ENCODE measurements at places on chromosomes 1 and 21.
A peak's percentile ranks its signal among the peaks of the same experiment; 100 is the strongest.

DNA sequence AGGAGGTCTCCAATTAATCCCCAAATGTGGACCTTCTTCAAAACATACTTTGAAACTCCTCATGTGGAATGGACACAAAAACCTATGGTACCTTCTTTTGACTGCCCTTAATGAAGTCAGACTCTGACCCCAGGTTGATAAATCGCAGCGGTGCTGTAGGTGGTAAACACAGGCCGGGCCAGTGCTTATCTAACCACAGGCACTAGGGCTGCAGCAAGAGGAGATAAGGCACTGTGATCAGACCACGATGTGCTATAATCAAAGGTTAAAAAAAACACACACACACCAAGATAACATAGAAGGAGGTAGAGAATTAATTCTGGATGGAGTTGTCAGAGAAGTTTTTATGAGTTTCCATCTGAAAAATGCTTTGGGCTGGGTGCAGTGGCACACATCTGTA lies 52.3 kb upstream of the SIPA1L2 start:
- DNase-seq, result no peak

- DNase-seq, result no peak
These were observed 2.4 kb downstream of the SEMA6C start for GRCh38 chr1:151143986-151144385.

- no peak for DNase-seq
These were observed 130.4 kb downstream of the LHX4 start for GRCh38 chr1:180360333-180361075.

DNA sequence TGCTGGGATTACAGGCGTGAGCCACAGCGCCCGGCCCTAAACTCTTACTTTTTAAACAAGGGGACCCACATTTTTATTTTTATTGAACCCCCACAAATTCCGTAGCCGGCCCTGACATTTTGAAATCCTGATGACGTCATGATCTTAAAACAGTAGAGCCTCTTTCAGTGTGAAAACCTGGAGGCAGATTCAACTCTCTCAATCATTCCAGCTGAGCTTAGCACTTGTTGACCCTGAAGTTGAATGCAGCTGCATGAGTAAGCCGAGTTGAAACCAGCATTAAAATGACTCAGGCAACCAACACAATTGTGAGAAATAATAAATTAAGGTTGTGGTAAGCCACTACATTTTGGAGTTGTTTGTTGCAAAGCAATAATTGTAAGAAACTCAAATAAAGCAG lies 93.9 kb upstream of the ADGRL4 start:
- DNase-seq, result no peak

DNA sequence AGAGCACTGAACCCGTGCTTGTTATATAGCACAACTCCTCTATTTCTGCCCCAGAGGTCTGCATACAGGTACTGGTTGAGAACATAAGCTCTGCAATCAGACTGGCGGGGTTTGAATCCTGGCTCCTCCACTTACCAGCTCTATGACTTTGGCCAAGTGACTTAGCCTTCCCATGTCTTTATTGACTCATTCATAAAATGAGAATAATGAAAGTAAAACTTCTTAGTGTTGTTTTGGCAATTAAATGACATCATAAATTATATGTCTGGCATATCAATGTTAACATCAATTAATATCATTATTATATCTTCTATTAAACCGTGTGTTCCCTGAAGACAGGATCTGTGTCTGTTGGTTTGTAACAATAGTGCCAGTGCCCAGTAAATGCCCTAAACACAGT lies 4.3 kb downstream of the INKA2 start:
- no peak for DNase-seq

- peak; percentile 28 for DNase-seq
These were observed 34.0 kb upstream of the BCAR3 start for GRCh38 chr1:93715529-93716126.

DNA sequence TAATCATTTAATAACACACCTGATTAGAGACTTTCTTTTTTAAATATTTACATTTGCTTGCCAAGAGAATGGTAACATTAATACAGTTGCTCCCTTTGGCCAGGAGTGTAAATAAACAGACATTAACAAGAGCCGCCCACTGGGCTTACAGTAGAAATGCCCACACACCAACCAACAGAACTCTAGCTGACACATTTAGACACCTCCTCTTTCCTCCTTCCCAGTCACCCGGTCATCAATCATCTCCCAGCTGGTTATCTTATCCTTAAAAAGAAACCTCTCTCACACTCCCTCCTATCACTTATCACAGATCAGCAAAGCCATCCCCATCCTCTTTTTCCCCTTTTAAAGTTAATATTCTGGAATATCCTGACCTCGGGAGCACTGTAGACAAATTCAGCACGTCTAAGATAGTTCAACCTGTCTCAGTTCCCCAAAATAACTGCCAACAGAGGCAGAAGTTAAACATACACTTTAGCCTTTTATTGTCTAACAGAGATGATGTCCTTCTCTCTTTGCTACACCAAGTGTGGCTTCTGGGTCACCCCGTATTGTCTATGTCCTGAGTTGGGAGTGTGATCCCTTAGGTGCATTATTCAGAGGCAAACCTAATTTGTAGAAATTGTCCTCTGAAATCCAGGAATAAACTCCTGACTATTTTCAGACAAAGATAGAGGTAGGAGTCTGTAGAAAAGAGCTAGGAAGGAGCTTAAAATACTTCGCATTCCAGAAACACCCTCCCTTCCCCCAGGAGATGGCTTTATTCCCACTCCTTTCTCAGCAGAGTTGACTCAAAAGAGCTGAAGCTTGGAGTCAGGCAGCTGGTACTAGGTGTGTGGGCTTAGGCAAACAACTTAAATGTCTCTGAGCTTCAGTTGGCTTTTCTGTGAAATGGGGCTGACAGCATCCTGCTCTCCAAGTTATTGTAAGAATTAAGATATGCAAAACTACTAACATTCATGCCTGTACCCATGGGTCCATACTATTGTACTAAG lies 8.8 kb downstream of the MYCL start:
- no peak for DNase-seq

GRCh38 chr1:221093903-221094791 lies 214.9 kb downstream of the HLX start:
- DNase-seq, result no peak

- DNase-seq, result no peak
These were observed 125.2 kb downstream of the SYF2 start for GRCh38 chr1:25106976-25107642.

GRCh38 chr1:11764115-11764514 lies 2.1 kb downstream of the C1orf167 start:
- no peak for DNase-seq

DNA sequence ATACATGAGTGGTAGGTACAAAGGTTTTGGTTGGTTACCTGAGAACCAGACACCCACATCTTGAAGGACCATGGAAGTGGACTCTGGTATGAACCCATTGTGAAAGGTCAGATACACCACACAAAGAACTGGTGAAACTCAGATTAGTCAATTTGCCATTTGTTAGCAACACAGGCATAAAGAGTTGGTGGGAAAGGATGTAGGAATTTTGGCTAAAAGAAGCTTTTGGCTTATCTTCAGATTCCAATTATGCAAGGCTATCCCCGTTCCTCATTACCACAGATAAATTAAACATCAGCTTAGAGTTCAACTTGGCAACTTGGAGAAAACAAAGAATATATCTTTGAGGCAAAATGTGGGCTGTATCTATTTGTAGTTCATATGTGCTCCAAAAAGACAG lies 87.0 kb upstream of the IRF2BP2 start:
- DNase-seq, result no peak

DNA sequence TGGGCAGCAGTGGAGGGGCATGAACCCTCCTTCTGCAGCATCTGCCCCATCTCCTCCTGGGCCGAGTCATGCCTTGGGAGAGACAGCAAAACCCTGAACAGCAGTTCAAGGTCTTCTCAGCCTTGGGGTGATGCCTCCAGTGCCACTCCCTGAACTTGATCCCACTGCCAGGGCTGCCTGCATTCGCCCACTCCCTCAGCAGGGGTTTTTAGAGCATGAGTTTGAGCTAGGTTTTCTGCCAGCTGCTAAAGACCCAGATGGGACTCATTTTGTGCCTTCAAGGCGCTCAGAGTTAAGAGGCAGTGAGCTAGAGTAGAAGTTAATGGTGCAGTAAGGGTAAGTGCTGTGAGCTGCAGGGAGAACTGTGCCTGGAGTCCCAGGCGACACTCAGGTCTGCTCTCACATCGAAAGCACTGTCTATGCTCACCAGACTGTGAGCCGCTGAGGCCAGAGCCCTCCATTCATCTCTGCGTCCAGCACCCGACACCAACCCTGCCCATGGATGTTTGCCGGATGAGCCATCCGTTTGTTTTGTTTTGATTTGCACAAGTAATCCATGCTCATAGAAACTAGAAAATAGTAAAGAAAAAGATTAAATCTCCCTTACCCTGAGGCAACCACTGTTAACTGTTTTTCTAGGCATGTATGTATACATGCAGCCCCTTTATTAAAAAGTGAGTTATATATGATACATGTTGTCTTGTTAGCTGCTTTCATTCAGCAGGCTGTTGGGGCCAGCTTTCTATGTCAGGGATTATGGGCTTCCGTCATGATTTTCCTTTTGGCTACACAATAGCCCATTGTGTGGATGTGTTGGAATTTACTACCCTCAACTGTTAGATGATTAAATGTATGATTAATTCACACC lies 67.8 kb downstream of the VPS26C start:
- no peak for DNase-seq

- DNase-seq, result no peak
These were observed 228.4 kb downstream of the RYR2 start for GRCh38 chr1:237270353-237270752.

GRCh38 chr1:191886977-191887376 lies 271.3 kb upstream of the RGS18 start:
- no peak for DNase-seq

DNA sequence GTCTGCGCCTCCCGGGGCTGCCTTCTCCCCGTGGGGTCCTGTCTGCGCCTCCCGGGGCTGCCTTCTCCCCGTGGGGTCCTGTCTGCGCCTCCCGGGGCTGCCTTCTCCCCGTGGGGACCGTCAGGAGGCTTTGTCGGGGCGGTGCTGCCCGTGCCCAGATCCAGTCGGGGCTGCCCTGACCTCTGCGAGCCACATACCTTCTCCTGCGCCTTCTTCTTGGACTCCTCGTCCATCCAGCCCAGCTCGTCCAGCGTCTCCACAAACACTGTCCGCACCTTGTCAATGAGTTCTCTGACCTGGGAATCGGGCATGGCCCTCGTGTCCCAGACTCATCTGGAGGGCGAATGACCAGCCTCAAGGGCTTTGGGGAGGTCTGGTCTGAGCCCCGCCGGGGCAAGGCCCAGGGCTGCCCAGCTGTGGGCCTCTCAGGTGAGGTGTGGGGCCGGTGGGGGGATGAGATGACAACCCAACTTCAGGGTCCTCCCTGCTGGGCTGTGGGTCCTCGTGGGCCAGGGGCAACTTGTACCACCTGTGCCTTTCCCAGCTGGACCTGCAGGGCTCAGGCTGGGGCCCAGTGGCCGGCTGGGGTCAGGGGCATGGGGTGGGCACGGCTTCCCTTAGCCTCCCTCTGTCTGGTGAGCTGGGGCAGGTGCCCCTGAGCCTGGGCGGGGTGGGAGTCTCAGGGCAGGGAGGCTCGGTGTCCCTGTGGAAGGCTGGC lies 9.4 kb downstream of the PRXL2B start:
- DNase-seq, result no peak

- no peak for DNase-seq
These were observed 75.5 kb upstream of the ANGPTL1 start for GRCh38 chr1:178946416-178946815.

- no peak for DNase-seq
These were observed 79.4 kb downstream of the GPR161 start for GRCh38 chr1:168057355-168057754.

DNA sequence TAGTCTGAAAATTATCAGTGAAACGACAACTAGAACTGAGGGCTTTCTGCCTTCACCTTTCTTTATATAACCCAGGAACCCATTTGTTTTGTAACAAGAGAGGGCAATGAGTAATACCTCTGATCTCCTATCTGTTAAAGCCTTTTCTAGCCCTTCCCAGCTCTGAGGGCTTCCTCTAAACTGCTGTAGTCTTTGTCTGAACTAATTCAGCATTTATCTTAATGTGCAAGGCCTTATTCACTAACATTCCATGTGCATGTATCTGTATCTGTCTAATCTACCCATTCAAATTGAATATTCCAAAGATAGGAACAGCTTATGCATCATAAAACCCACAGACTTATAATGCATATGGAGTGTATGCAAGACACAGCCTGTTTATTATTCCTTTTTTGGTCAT lies 167.1 kb downstream of the LYPLAL1 start:
- DNase-seq, result no peak

DNA sequence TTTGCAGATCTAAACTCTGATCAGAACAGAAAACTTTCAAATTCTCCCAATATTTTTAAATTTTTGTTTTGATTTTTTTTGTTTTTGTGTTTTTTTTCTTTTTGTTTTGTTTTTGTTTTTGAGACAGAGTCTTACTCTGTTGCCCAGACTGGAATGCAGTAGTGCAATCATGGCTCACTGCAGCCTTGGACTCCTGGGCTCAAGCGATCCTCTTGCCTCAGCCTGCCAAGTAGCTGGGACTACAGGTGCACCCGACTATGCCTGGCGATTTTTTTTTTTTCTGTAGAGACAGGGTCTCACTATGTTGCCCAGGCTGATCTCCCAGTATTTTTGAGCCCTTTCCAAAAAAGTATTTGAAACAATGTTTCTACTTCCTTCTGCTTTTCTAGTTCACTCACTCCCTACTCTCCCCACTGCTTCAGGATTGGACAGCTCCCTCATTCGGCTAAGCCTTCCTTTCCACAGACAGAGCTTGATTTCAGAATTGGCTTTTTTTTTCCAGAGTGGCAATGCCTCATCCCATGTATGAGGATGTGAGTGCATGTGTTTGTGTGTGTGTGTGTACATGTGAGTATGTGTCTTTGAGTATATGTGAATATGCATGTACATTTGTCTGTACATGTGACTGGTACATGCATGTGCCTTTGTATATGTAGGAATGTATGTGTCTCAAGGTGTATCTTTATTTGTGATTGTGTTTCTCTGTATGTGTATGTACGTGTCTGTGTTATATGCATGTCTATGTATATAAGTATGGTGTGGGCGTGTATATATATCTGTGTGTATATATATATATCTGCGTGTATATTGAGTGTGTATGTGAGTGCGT lies 11.9 kb downstream of the LHX4 start:
- no peak for DNase-seq

- DNase-seq, result no peak
These were observed 328.1 kb upstream of the SNX7 start for GRCh38 chr1:98333406-98333805.

DNA sequence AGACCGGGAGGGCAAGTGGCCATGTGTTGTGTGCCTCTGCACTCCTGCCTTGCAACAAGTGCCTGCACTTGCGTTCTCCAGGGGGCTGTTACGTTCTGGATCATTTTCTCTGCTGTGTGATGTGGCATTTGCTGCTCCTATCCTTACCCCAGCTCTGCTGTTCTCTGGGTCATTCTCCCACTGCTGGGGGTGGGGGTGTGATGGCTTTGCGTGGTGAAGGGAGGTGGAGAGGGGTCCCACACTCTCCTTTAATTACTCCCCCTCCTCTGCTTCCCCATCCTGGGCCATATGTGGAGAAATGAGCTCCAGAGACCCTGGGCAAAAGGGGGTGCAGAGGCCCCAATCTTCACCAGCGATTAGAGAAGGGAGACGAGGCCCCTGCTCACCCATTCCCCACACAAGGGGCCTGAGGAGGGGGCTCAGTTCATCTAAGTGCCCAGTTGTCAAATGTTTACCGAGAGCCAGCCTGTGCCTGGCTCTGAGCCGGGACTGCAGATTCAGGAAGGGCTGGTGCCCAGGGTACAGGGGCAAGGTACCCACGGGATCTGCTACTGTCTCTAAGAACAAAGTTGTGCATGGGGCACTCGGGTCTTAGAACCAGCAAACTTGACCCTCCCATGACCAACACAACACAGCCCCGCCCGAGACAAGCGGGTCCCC lies 355.4 kb downstream of the PTPRU start:
- no peak for DNase-seq

GRCh38 chr1:183956559-183957188 lies 80.9 kb downstream of the COLGALT2 start:
- DNase-seq, result peak; percentile 8

GRCh38 chr1:61097317-61097716 lies 15.0 kb downstream of the NFIA start:
- DNase-seq, result no peak
